ENCODE measurements at places on chromosomes 7 and 10. TPM values are rescaled to one million over a fixed set of nuclear protein-coding genes. Genes with fewer than 3 reads are reported as not detected.

- no peak for DNase-seq
These were observed 158.8 kb downstream of the DIP2C start for GRCh38 chr10:530717-531116.

DNA sequence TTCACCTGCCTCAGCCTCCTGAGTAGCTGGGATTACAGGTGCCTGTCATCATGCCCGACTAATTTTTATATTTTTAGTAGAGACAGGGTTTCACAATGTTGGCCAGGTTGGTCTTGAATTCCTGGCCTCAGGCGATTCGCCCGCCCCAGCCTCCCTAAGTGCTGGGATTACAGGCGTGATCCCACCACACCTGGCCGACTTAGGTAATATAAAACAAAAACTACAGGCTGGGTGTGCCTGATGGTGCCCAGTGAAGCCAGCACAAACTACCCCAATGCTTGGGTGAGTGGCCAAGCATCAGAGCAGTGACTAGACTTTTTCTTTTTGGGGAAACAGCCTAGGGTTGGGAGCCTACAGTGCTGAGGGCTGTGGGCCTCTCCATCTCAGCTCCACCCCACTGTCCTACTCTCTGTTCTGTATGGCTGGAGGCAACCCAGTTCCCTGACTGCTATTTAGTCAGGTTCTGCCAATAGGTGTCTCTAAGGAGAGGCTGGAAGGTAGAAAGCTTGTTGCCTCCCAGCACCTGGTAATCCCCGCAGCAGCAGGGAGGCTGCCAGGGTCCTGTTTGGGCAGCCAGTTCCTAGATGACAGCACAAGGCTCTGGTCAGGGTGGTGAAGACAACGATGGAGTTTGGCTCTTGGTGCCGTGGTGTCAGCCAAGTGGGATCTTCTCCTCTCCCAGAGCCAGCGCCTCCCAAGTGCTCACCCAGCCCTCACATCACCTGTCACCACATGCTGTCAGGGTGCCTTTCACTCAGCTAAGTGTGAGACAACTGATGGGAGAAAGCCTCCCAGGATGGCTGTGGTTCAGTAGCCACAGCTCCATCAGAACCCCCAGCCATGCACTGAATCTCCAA, 10.4 kb upstream of the NACAD start:
- peak; percentile 60 for DNase-seq

DNA sequence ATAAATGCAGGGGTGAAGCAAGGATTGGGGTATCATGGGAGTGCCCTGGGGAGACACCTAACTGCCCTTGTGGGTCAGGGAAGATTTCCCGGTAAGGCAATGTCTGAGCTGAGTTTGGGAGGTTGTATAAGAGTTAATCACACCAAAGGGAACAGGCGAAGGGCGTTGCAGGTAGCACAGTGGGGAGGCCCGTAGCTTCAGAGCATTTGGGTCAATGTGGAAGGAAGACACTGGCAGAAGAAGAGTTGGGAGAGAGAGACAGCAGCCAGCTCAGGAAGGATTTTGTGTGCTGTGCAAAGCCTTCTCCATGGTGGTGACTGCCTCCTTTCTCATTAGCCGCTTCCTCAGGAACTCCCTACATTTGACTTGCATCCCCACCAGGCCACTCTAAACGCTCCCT, 80.8 kb upstream of the LEP start:
- no peak for DNase-seq

DNA sequence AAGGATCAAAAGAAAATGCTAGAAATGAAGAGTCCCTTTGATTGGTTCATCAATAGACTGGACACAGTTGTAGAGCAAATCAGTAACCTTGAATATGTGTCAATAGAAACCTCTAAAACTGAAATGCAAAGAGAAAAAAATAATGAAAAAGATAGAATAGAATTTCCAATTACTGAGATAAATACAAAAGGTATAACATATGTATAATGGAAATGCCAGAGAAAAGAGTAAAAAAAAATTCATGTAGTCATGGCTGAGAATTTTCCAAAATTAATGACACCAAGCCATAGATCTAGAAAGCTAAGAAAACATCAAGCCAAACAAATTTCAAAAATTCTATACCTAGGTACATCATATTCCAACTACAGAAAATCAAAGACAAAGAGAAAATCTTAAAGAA, 62.0 kb upstream of the HGF start:
- no peak for DNase-seq

DNA sequence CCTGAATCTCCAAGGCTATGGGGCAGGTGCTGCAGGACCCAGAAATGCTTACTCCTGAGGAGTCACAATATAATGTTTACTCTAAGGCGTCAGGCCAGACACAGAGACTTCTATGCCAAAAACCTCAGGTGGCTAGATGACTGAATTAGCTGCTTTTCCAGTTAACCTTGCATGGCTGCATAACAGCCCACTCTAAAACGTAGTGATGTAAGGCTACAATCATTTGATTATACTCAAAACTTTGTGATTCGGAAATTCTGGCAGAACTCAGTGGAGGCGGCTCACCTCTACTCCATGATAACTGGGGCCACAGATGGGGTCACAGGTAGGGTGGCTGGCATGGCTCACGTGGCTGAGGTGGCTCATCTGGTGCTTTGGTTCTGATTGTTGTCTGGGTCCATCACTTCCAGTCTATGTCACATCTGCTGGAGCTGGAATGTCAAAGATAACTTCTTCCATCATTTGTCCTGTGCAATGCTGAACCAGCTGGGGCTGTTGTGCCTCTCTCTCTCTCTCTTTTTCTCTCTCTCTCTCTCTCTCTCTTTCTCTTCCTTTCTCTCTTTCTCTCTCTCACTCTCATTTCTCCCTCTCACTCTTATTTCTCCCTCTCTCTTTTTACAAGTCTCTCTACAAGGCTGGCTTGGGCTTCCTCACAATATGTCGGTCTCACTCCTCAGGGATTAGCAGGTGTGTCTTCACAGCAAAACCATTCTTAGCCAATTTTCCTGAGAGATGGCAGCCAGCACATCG, 11.8 kb downstream of the TMEM72 start:
- DNase-seq: no peak

DNA sequence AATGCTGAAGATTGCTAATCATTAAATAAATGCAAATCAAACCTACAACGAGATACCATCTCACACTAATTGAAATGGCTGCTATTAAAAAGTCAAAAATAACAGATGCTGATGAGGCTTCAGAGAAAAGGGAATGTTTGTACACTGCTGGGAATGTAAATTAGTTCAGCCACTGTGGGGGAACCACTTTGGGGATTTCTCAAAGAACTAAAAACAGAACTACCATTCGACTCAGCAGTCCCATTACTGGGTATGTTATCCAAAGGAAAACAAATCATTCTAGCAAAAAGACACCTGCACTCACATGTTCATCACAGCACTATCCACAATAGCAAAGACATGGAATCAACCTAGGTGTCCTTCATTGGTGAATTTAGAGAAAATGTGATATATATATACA, 379.0 kb upstream of the CNTNAP2 start:
- DNase-seq: no peak

DNA sequence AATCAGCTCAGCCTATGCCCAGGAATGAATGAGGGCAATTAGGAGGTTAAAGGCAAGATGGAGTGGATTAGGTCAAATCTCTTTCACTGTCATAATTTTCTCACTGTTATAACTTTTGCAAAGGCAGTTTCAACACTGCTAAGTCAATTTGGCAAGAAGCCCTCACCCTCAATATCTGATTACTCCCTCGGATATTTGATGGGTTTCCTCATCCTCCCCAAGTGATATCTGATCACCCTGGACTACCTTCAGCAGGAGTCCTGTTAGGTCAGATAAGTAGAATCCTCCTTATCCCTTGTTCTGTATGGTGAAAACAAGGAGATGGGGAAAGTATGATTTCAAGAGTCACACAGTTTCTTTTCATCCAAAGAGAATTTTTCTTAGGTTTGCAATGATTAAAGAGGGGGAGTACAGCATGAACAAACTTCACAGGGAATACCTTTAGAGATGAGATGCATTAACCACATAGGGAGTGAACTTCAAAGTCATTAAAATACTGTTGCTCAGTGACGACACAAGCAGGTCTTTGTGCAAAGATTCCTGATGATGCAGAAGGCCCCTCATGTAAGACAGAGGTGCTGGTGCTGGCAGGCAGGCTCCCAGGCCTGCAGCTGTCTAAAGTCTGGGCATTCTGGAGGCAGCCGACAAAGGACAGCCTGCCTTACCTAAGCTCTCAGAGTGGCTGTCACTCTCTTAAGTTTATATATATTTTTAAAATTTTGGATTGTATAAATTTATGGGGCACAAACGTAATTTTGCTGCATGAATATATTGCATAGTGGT, 75.4 kb upstream of the POM121L12 start:
- no peak for DNase-seq

- no peak for DNase-seq
These were observed 39.6 kb downstream of the DYNC1I1 start for GRCh38 chr7:95811846-95812445.

DNA sequence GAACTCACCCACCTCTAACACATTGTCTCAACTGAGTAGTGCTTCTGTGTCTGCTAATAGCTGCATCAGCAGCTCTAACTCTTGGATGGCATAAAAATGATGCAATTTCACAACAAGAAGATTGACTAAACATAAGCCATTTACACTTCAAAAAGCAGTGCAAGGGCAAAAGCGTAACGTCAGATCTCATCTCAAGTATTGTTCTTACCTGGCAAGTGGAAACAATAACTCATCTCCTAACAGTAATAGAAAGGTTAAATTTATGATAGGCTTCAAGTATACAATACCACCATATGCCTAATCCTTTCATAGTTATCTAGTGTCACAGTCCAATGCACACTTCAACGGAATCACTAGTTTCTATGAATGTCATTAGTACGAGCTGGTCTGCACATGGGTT, 14.8 kb downstream of the TPK1 start:
- no peak for DNase-seq

DNA sequence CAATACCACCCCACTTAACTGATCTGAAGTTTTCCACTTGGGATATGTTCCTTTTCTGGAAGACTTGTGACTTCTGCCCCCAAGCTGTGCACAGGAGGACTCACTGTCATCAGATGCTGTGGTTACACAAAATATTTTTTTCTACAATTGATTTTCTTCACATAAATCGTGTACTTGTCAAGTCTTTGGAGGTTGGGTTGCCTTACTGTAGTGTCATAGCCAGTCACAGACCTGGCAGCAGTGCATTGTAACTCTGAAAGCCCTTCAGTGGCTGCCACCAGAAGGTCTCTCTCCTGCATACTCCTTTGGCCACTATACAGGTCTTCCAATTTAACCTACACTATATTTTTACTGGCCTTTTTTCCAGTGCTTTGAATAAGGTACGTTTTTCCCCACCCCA, 73.2 kb downstream of the SDK1 start:
- no peak for DNase-seq

DNA sequence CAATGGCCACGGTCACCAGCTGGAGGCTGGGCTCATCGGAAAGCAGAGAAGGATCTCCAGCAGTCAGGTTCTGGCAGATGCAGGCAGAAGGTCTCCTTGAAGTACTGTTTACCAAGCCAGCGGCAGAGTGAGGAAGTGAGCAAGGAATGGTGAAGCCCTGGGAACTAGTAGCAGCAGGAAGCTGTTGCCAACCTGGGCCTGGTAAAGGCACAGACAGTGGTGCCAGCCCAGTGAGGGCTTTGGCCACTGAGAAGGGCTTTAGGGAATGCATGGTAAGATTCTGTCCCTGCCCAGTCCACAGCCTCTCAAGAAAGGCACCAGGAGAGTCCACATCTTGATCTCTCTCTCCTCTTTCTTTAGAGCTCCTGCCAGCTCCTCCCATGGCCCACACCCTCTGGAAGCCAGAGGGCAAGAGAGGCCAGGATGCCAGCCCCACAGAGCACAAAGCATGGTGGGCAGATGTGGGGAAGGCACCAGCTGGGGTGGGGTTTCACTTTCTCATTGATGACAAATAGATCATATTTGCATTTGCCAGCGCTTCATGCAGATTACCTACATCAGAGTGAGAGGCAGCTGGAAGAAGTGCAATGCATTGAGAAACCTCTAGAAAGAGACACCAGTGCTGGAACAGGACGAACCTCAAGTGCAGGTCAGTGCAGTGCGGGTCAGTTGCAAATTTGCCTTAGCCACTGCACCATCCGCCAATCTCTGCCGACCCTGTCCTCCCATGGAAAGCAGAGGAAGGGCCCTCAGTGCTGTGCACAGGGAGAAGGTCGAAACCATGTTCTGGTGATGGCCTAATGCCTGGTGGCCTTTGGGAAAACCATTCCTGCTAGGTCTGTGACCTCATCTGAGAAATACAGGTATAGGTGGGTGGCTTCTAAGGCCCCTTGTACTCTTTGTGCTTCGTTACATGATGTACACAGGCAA, 667.8 kb upstream of the MKI67 start:
- DNase-seq: no peak

DNA sequence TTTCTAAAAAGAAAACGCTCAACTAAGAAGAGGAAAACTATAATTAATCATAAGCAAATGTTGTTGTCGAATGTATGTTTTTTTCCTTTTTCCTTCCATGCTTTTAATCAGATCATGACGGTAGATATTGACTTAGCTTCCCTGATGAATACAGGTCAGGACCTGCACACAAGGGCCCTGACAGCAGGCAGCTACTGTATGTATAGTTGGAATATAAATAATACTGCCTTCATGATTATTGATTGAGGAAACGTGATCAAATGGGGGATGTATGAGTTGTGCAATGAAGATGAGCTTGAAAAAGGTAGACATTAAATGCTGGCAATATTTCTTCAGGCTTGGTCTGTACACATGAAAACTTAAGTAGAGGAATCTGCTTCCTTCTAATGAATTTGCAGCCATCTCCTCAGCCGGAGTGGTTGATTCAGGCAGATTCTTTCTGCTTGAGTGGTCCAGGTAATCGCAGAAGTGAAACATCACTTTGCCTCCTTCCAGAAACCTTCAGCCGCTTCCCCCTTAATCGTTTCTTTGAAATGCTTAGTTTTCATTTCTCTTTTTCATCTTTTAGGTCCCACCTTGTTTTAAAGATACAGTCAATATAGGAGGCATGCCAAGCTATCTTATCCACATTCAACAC, 656.5 kb downstream of the SDK1 start:
- no peak for DNase-seq

- peak; percentile 31 for DNase-seq
These were observed 320.3 kb downstream of the WDR37 start for GRCh38 chr10:1376384-1376945.

- peak; percentile 98 for DNase-seq
These were observed at the start of gene CCM2 for GRCh38 chr7:45000093-45001032. Gene CCM2, plus strand, starts transcription at chr7:45000201. Its CDS starts 133 bp downstream, at chr7:45000334.

DNA sequence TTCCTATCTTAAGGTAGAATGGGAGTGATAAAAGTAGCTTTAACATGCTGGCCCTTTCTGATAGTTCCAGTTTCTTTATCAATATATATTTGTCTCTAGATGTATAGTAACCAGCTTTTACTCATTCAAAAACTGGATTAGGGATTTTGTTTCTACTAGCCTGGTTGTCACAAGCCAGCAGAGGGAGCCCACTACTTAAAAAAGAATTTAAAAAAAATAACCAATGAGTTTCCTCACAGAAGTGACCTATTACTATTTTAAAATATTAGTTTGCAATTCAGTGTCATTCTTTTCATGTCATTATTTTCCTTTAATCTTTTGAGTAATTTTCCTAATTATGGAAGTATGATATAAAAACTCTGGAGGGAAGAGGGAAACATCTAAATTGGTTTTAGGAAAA, 142.1 kb downstream of the PHTF2 start:
- DNase-seq: peak; percentile 51

- no peak for DNase-seq
These were observed 31.9 kb downstream of the LCOR start for GRCh38 chr10:96863922-96864543.

Gene C1QL3
- 0.92 TPM for total RNA-seq

Gene CHST15
- 15.7 TPM for total RNA-seq

Gene FRAT2
- total RNA-seq: 67.0 TPM

Gene WEE2
- total RNA-seq: not detected

Gene ANKRD61
- 0.18 TPM for total RNA-seq

Gene AOC1
- not detected for total RNA-seq
